ENCODE measurements at places on chromosomes 1 and 21. TPM values are rescaled to one million over a fixed set of nuclear protein-coding genes. Genes with fewer than 3 reads are reported as not detected.

MNDA gene
- not detected for total RNA-seq

CACNA1S gene
- total RNA-seq, result not detected

DOCK7 gene
- 132 TPM for total RNA-seq

PKLR gene
- 0.05 TPM for total RNA-seq

BACE2 gene
- total RNA-seq, result 99.5 TPM

LHX8 gene
- total RNA-seq, result not detected

ITLN2 gene
- not detected for total RNA-seq

- DNase-seq, result no peak
These were observed 649.6 kb upstream of the PTBP2 start for GRCh38 chr1:96072021-96072420.

GRCh38 chr1:199174336-199174735, 535.5 kb downstream of the PTPRC start:
- DNase-seq, result no peak

DNA sequence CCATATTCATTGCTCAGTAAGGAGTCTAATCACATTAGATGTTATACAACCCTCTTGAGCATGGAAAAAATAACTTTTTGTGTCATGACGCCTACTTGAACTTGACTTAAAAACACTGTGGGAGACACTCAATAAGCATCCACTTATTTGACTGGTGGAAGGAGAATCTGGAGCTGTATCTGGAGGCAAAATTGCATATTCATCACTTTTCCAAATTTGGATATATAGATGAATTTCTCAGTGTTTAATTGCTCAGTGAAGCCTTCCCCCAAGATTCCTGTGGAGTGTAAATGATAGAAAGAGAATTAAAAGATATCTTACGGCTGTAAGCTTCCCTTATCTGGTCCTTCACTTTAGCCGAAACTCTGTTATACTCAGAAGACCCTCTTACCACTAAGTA, 610.7 kb upstream of the ADGRL2 start:
- DNase-seq, result no peak

DNA sequence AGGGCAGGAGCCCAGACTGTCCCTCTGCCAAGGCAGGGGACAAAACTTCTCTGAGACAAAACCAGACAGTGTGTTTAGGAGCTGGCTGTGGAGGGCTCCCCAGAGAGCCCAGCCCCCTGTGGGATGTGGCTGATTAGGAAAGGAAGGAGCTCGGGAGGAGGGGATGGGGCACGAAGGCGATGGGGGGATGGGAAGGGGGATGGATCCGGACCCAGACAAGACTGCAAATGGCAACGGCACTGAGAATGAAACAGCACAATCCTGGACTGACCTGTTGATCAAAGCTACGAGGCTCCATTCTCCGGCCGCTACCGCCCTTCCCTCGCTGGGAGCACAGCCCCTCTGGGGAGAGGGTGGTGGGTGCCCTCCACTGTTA, 33.1 kb downstream of the FOXO6 start:
- DNase-seq, result no peak

DNA sequence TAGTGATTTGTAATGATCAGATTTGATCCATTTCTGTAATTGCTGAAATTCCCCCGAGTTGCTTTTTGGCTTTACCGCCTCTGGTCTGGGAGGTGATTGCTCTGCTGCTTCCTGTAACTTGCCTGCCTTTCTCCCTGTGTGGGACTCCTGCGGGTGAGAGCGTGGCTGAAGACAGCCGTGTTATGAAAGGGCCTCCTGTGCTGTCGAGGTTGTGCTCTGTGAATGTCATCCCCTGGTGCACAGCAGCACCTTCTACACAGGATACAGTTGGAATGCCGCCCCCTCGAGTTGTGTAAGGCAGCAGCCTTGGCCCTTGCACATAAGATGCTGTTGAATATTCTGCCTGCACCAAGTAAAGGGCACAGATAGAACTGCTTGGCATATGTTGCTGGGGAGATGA, 5.9 kb downstream of the SOD1 start:
- DNase-seq, result no peak

GRCh38 chr1:29757866-29758780, 521.8 kb downstream of the PTPRU start:
- no peak for DNase-seq

GRCh38 chr1:85280636-85281035, 4.2 kb upstream of the BCL10 start:
- DNase-seq, result no peak

DNA sequence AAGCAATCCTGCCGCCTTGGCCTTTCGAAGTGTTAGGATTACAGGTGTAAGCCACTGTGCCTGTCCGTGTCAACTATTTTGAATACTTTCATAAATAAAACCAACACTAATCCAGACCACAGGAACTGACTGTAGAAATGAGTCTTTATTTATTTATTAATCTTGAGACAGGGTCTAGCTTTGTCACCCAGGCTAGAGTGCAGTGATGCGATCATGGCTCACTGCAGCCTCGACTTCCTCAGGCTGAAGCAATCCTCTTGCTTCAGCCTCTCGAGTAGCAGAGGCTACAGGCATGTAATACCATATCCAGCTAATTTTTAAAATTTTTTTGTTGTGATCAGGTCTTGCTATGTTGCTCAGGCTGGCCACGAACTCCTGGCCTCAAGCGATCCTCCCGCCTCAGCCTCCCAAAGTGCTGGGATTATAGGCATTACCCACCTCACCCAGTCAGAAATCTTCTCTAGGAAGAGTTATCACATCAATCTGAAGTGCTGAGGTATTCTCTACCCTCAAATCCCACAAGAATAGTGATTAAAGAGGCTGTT, 21.7 kb upstream of the CPLANE2 start:
- no peak for DNase-seq

DNA sequence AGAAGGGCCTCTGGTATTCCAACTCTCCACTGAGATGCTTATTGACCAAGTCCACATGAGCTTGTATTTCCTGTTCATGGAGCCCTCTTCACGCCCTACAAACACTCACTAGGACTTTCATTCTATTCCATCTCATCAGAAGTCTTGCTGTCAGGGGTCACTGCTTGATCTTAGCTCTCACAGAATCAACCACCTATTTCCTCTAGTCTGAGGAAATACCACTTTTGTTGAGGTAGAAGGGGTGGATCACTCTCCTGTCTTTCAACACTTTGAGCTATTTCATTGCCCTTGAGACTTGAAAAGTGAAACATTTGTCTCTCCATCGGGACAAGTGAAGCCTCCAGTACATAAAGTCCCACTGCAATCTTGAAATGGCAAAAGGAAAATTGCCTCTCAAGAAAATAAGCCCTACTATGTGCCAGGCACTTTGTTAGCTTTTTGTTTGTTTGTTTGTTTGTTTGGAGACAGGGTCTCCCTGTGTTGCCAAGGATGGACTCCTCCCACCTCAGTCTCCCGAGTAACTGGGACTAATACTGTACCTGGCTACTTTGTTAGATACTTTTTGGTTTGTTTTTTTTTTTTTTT, 19.8 kb upstream of the FAM110D start:
- no peak for DNase-seq

DNA sequence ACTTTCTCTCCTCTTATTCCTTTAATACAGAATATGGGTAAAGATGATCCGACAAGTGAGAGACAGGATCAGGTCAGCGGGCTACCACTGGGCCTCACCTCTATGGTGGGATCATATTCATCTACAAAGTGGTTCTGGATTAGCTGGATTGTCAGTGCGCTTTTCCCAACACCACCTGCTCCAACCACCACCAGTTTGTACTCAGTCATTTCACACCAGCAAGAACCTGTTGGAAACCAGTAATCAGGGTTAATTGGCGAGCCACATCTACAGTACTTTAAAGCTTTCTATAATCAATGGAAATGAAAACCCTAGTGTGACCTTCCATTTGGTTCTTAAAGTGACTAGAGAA, 643 bp downstream of the NRAS start:
- DNase-seq, result no peak

DNA sequence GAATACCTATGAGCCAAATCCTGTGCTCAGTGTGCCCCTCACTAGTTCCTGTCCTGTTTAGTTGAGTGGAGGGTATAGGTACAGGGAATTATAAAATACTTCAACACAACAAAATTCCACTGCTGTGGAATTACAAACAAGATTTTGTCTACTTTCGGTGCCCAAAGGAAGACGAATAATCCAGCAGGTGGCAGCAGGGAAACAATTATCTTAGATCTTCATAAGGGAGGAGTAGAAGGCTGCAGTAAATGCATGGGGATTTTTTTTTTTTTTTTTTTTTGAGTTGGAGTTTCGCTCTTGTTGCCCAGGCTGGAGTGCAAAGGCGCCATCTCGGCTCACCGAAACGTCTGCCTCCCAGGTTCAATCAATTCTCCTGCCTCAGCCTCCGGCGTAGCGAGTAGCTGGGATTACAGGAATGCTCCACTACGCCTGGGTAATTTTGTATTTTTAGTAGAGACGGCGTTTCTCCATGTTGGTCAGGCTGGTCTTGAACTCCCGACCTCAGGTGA, 2.0 kb upstream of the PIP5K1A start:
- peak; percentile 92 for DNase-seq

DNA sequence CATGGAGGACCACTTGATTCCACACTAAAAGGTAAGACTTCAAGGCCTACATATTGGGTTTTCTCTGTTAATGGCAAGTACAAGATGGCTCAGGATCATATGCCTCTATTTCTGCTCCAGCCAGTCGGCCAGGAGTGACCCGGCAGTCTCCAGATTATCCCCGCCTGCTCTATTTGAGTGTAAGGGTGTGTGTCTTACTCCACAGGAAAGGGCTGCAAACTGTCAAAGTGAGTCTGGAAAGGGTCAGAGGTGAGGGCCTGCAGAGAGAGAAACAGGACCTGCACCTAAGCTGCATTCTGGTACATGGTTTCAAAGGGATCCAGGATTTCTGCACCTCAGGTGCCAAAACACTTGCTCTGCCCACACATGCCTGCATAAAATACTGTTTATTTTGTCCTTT, 9.2 kb downstream of the ZNF692 start:
- no peak for DNase-seq

DNA sequence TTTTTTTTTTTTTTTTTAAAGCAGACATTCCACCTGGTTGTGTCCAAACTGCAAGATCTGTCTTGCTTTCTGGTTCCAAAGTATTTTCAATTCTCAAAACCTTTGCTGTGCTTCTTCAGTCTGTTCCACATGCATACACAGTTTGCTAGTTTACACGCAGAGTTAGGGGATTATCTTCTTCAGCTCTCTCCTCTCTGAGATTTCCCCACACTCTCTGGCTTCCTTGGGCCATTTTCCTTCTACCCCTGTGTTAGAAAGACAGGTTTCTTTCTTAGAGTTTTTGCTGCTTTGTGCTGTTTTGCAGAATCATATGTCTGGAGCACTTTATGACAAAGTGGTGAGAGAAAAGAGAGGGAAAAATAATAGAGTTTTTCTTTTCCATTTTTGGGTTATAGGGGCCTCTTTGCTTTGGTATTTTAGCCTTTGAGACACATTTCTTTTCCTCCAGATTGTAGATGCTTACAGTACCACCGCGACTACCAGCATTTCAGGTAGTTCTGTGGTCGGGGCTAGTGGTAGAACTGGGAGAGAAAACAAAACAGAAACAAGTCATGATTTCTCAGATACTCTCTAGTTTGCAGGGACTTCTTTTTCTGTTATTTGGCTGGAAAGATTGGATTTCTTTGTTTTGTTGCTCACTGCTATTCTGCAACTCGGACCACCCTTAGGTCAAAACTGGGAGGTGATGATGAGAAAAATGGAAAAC, 66.3 kb downstream of the RABGAP1L start:
- no peak for DNase-seq

- no peak for DNase-seq
These were observed 57.8 kb upstream of the C1orf185 start for GRCh38 chr1:51044199-51044598.

DNA sequence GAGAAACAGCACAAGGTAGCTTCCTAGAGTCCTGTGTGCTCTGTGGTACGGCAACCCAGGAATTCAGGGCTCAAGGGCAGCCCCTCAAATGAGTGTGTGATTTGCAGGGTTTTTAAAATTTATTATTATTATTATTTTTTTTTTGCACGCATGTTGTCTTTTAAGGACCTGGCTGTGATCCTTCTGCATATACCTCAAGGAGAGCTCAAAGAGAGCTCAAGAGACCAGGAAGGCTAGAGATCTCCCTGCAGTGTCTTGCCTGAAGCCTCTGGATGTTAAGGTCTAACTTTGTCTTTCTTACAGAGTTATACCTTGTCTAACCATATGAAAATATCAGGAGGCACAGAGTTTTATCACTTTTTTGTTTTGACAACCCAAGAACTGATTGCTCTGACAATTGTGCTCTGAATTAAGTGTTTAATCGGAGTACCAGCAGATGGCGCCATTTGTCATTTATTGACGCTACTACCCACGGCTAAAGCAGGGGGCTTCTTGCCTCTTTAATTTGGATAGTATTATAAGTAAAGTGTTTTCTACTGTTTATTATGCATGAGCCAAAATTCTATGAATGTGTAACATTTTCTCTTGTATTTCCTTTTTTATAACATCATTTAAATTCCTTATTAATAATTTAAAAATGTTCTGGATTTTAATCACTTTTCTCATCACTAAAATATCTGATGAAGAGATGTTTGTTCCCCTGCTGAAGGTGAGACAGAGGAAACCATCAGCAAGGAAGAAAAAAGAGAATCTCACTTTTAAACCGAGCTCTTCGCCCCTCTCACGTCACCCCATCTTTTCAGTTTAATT, 35.8 kb upstream of the LMO4 start:
- DNase-seq, result peak; percentile 52

GRCh38 chr1:170768929-170769328, 105.0 kb downstream of the PRRX1 start:
- no peak for DNase-seq

DNA sequence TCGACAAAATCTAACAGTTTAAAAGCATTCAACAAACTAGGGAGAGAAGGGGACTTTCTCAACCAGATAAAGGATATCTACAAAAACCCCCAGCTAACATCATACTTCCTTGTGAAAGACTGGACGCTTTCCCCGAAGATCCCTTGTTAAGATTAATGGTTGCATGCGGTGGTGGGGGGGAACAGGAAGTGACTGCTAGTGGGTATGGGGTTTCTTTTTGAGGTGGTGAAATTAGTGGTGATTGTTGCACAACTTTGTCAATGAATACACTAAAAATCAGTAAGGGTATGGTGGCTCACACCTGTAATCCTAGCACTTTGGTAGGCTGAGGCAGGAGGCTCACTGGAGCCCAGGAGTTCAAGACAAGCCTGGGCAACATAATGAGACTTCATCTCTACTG, 26.9 kb upstream of the EYA3 start:
- peak; percentile 71 for DNase-seq

DNA sequence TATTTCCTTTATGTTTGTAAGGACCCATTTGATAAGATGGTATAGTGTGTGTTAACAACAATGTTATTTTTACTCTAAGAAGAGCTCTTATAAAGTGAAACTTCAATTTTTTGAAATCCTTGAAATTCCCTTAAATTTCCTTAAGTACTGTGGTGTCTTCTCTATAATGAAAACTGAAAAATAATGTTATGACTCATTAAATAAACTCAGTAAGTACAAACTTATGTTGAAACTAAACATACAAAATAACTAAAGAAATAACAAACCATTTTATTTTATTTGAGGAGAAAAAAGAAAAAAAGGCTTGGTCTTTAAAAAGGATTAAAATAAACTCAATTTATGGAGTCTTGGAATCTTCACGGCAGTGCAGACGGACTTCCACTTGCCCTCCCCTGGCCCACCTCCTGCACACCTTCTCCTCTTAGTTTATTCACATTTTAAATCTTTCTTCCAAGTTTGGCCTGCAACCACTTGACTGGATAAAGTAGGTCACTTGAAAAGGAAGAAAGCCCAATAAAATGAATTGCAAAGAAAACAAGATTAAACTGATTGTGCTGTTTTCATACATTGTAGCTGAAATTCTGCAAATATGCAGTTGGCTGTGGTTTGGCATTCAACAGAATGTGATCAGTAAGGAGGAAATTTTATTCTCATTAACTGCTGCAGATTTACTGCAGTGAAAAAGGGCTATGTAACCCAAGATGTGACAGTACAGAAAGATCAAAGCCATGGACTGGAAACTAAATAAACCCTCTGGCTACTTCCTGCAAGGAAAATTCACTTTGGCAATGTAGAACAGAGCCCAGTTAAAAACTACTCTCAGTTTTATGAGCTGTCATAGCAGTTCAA, 48.5 kb upstream of the SCYL3 start:
- DNase-seq, result peak; percentile 45

Measured in renal cortical epithelial cell (primary cell).